GM23248 (cell line): ENCODE measurements at places on chromosomes 7 and 10. TPM values are rescaled to one million over a fixed set of nuclear protein-coding genes. Genes with fewer than 3 reads are reported as not detected.

DNA sequence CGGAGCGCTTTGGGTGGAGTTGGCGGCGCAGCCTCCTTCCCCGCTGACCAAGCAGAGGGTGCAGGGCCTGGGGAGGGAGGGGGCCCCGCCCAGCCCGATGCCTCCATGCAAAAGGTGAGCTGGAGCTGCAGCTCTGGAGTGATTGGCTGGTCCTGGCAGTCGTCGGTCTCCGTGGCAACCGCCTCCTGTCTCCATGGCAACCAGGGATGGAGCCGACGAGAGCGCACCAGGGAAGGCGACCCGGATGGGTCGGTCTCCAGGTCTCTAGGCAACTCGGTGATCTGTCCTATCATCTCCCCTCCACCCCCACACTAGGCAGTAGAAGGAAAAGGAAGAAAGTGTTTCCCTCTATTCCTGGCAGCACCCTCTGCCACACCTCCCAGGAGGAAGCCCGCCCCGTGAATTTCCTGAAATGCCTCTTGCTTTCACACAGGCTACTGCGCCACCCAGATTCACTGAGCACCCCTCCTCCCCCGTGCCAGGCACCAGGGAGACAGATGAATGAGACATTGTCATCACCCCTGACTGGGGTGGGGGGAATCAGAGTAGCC lies 647 bp upstream of the NACAD start:
- DNase-seq, result peak; percentile 52
- H3K36me3 ChIP-seq, result no peaks in the 10 kb centered on the region
- peak overlapping the region; percentile 66 for H3K4me3 ChIP-seq
- peaks cover 14% of the 10 kb centered on the region; the same call in 1 of the 2 replicates for H3K4me1 ChIP-seq

- H3K4me3 ChIP-seq, result no peak overlapping the region
- H3K4me1 ChIP-seq, result no peaks in the 10 kb centered on the region
- DNase-seq, result no peak
Observed at GRCh38 chr7:15330943-15331342, 230.9 kb downstream of the AGMO start.

Gene BTBD16
- total RNA-seq, result not detected in 2 replicates

Gene AMZ1
- 3.4 and 4.4 TPM in 2 replicates for total RNA-seq

DNA sequence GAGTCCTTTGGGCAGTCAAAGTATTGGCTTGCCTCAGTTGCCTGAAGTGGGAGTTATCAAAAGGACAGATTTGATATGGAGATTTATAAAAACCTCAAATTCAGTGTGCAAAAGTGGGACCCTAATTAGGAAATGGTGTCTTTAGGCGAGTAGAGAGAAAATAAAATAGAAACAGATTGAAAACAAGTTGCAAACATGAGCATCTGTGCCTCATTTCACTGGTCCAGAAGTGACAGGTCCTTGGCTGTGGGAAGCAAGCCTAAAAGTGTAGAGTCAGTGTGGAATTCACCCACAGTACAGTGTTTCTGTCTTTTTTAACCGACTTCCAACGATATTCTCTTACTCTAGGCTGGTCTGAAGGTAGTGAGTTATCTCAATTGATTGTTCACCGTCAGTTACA lies 51.2 kb downstream of the ST8SIA6 start:
- no peak overlapping the region for H3K27ac ChIP-seq
- peaks cover 12% of the 10 kb centered on the region for H3K27me3 ChIP-seq
- no peak for DNase-seq
- no peak overlapping the region for H3K4me3 ChIP-seq
- H3K4me1 ChIP-seq, result no peaks in the 10 kb centered on the region

- H3K4me3 ChIP-seq, result no peak overlapping the region
- H3K27ac ChIP-seq, result no peak overlapping the region
- peaks cover 10% of the 10 kb centered on the region for H3K4me1 ChIP-seq
- no peaks in the 10 kb centered on the region for H3K27me3 ChIP-seq
- H3K36me3 ChIP-seq, result no peaks in the 10 kb centered on the region
- no peak for DNase-seq
Observed at GRCh38 chr7:14400271-14400670, 410.8 kb upstream of the ETV1 start.

Gene PIK3AP1
- not detected in 2 replicates for total RNA-seq

DNA sequence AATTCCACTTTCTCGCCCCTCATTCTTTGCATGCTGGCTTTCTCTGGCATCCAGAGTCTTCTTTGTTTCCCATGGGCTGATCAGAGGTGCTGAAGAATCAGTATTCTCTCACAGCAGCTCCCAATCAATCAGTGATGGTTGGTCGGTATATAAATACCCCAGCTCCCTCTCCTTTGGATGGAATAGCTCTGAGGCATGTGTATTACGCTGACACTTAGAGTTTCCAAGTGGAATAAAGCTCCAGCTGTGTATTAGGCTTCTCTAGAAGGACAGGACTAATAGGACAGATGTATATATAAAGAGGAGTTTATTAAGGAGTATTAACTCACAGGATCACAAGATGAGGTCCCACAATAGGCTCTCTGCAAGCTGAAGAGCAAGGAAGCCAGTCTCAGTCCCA lies 218.3 kb upstream of the GRB10 start:
- H3K36me3 ChIP-seq, result no peaks in the 10 kb centered on the region
- no peak for DNase-seq
- no peaks in the 10 kb centered on the region for H3K27me3 ChIP-seq
- H3K4me1 ChIP-seq, result no peaks in the 10 kb centered on the region
